Stimulated activated CD4-positive, alpha-beta T cell treated with anti-CD3 and anti-CD28 coated beads, Interleukin-12 subunit alpha, Interleukin-12 subunit beta, amount 100 ng/mL, for 24 hours (primary cell): ENCODE measurements at places on chromosomes 6 and 20.

DNA sequence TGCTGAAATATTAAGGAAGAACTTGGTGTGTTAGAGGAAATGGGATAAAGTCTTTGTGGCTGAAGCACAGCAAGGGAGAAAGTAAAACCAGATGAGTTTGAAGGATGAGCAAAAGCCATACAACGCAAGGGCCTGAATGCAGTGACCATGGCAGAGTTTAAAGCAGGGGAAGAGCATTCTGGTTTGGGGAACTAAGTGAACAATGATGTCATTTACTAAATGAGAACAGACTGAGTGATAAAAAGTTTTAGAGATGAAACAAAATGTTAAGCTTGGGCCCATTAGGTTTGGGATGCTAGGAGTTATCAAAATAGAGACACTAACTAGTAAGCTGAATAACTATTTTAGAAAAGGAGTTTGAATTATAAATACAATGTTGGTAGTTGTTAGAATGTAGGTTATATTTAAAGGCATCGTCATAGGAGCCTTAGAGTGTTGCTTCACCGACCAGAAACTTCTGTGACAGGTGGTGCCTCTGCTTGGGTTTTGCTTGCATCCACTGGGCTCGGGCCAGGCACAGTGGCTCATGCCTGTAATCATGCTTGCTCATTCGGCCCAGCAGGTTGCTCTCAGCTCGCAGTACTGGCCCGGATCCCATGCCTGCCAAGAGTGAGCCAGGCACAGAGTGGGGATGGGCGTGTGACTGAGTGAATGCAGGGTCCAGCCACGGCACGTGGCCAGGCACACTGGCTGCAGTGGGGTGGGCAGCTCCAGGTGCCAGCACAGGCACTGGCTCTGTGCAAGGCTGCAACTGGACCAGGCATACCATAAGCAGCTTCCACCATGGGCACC is 37.4 kb upstream of the OPRM1 start:
- DNase-seq = no peak

DNA sequence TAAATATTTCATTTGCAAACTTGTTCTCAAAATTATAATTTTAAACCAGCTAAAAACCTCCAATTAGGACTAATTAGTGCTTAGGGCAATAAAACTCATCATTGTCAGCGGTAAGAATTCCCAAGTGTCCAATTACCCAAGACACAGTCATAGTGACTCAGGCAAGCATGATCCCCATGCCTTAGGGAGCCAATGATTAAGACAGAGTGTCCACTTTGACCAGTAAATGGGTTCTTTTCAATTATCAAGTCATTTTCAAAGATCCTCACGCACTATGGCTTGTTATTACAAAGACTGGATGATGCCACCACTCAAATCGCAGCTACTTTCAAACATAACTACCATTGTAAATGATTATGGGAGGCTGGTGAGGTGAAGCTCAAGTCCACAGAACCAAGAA is 114.0 kb downstream of the BFSP1 start:
- DNase-seq = no peak

- DNase-seq = no peak
These were observed 15.4 kb downstream of the UNC93A start for GRCh38 chr6:167306401-167306998.

DNA sequence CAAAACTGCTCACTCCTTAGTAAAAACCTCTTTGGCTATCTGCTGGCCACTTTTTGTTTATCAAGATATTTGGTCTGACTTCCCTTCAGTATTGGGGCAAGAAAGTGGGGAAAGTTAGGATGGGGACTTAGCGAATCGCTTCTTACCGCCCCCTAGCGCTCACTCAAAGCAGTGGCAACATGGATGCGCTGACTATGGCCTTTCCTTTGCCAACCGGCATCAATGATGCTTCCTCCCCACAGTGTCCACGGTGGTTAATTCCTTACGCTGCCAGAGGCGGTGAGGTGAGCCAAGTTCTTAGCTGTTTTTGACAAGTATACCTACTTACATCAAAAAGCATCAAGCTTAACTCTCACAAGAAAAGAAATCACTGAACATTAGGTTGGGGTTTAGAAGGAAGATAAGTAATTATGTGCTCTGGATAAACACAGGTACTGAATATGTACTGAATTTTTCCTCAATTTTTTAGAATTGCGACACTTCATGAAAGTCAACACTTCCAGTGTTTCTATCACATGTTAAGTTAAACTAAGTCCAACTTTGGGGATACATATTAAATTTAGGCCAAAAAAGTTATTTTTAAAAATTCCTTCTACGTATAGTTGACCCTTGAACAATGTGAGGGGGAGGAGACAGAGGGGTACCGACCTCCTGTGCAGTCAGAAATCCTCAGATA is 86.7 kb downstream of the GMDS start:
- peak; percentile 5 for DNase-seq

DNA sequence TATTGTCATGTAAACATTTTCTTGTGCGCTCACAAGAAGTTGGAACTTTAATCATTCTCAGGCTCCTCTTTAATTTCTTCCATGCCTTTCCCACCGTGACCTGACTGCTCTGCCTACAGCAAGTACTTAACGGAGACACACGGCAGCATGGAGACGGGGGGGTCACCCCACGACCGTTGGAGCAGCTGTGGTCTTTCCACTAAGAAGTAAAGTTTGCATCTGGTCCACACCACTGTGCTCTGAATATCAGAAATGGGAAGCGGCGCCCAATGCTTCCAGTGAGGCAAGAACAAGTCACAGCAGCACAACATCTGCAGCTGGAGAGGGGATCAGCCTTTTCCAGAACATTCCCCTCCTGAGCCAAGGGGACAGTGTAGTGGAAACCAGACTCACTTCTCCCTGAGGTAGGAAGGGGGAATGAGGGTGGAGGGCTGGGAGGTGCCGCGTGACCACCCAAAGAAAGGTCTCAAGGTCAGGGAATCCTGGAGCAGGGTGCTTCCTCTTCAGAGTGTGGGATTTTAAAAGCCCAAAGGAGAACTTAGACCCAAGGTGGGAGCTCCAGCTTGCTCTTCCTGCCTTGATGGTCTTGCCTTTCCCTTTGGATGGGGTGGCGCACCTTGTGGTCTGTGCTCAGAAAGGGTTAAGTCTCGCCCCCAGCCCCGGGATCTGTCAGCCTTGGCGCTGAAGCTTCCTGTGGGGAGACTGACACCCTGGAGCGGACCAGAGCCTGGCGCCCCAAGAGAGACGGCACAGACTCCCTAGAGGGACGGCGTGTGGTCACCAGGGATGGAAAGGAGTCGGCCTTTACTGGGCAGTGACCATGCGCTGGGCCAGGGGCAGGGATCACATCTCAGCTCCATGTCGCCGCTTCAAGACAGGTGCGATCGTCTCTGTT is 25.6 kb upstream of the SMOC2 start:
- no peak for DNase-seq
